ENCODE measurements at places on chromosomes 12 and 14.

DNA sequence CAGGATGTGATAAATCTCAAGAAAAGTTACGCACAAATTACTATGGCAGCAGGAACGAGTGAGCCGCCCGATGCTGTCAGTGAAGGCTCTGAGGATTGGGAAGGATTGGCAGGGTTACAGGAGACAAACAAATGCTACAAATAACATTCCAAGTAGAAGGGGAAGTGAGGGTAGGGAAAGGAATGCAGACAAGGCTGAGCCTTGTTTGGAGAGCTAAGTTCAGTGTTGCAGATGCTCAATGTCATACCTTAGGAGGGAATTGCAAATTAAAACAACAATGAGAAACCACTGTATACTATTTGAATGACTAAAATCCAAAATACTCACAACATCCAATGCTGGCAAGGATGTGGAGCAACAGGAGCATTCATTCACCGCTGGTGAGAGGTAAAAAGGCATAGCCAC lies 1.3 kb downstream of the CLEC9A start:
- DNase-seq: no peak

DNA sequence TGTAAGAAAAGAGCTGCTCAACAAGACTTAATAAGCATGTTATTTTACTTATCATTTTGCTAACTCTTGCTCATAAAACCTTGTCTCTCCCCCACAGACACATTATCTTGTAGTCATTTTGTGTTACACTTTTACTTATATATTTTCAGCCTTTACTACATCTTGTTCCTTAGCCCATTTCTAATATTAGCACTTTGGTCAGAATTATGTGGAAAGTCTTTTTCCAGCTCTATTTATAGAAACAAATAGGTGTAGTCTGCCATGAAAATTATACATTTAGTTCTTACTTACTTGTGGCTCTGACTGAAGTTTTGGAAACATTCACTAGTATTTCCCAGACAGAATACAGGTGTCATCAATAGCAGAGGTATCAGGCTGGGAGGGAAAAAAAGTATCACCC lies 76.1 kb downstream of the TMEM116 start:
- no peak for DNase-seq

GRCh38 chr14:70789361-70789760 lies 20.0 kb downstream of the MAP3K9 start:
- DNase-seq: no peak

DNA sequence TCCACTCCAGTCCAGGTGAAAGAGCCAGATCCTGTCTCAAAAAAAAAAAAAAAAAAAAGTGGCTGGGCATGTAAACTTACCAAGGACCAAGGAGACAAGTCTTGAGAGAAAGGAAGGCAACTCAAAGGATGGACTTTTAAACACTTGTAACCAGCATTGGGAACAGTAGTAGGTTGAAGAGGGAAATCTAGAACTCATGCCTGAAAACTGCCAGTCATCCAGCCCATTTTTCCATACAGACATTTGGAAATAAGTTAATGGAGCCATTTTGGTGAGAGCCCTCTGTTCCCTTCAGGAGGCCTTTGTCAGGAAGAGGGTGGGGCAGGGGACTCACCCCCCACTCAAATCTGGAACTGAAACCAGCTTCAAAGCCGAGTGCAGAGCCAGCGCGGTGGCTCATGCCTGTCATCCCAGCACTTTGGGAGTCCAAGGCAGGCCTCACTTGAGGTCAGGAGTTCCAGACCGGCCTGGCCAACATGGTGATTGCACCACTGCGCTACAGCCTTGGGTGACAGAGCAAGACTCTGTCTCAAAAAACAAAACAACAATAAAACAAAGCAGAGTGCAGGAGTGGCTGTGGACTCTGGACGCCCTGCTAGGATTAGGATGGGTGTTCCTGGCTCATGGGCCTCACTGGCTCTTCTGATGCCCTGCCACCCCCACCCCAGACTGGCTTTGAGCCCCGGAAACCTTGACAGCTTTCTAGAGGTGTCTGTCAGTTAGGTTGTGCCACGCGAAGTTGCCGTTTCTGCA lies 1.6 kb upstream of the MLXIP start:
- no peak for DNase-seq

- no peak for DNase-seq
Measured at GRCh38 chr14:32692441-32692840, 246.2 kb upstream of the NPAS3 start.

GRCh38 chr14:22699801-22700564 lies 55.8 kb upstream of the OR6J1 start:
- no peak for DNase-seq

- no peak for DNase-seq
Measured at GRCh38 chr14:61543946-61544345, 151.4 kb upstream of the HIF1A start.

GRCh38 chr12:69345742-69346141 lies 2.4 kb upstream of the LYZ start:
- DNase-seq: no peak

DNA sequence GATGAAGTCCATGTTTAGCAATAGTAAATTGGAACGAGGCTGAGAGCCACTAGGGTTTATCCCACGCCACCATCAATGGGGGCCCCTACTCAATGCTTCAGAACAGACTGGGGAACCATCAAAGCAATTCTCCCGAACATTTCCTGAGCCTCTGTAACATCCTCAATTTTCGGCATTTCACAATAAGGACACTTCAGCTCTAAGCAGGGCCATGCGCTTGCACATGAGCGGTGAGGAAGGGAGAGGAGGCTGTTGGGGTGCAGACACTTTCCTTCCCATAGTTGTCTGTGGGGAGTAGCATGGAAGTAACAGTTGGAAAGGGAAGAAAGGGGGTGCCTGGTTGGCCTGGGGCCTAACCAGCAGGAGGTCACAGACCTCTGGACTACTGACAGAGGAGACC lies 129.9 kb upstream of the PRMT8 start:
- no peak for DNase-seq

GRCh38 chr14:59869381-59870255 lies 958 bp downstream of the RTN1 start:
- DNase-seq: no peak

DNA sequence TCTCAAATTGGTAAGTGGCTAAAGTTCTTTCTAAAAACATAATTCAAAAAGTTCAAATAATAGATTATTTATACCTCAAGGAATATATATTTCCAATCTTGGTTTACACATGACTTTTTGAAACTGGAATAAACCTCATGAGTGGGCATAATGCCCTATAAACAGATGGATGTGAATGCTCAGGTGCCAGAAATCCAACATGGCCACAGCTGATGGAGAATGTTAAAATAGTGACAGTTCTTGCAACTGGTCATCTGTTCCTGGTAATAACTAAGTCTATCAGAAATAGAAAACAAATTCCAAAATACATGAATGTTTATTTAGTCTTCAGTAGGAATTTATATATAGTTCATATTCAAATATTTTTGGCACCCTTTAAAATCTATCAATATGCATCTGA lies 21.6 kb upstream of the CNOT2 start:
- DNase-seq: no peak

DNA sequence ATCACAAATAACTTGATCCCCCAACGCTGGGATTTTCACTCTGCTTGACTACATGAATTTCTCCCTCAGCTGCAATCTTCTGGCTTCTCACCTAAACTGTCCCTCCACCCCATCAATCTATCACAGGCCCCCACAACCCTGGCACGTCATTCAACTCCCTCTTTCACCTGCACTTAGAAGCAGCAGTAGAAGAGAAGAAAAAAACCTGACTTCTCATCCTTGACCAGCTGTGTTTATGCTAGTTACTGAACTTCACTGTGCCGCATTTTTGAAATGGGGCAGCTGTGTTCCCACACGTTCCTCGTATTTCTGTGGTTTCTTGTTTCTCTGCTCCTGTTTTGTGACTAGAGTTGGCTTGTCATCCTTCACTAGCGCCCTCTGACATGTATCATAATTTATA lies 35.0 kb downstream of the ITPR2 start:
- no peak for DNase-seq

GRCh38 chr12:18794000-18794399 lies 56.1 kb downstream of the CAPZA3 start:
- no peak for DNase-seq

DNA sequence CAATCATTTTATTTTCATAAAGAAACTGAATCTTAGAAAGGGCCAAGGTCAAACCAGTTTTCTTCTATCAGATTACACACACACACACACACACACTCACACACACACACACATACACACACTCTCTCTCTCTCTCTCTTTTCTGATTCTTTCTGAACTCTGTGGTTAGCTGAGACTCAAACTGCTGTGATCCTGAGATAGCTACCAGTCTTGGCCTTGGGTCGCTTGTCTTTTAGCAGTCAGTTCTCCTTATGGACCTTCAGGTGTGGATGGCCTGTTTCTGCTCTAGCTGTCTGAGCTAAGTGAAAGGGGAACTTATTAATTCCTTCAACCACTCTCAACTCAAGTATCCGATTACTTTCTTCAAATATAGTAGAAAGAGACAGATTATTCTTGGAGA lies 145.1 kb downstream of the GRIP1 start:
- no peak for DNase-seq

GRCh38 chr12:3137268-3137781 lies 60.1 kb downstream of the TSPAN9 start:
- DNase-seq: no peak

- DNase-seq: no peak
Measured at GRCh38 chr14:96194657-96195431, 9.8 kb upstream of the BDKRB2 start.

DNA sequence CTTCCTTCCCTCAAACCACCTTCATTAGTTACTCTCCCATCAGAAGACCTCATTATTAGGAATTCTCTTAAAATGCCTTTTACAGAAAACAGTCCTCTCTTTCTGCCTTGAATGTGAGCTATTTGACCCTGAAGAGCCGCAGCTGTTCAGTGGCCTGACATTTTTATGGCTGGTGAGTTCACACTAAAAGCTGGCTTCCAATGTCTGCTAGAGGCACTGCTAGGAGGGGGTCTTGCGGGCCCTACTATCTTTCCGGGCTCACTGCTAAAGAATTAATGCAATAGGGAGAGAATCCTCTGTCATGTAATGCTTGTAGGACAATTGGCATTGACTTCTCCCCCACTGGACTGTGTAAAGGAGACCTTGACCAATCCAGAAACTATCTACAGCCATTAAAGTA lies 87.7 kb downstream of the GPR135 start:
- no peak for DNase-seq

GRCh38 chr14:64758691-64759554 lies 54.7 kb downstream of the PLEKHG3 start:
- no peak for DNase-seq

DNA sequence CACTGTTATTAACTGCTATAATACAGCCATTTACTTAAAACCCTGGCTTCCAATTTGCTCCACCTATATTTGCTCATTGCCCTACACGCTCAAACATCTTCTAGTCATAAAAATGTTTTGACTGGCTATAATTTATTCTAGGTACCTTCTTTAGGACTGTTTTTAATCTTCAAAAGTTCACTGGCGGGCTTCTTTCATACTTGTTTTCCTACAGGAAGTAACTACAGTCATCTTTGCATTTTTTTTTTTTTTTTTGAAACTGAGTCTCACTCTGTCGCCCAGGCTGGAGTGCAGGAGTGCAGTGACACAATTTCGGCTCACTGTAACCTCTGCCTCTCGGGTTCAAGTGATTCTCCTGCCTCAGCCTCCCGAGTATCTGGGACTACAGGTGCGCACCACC lies 32.5 kb downstream of the MPHOSPH9 start:
- no peak for DNase-seq

DNA sequence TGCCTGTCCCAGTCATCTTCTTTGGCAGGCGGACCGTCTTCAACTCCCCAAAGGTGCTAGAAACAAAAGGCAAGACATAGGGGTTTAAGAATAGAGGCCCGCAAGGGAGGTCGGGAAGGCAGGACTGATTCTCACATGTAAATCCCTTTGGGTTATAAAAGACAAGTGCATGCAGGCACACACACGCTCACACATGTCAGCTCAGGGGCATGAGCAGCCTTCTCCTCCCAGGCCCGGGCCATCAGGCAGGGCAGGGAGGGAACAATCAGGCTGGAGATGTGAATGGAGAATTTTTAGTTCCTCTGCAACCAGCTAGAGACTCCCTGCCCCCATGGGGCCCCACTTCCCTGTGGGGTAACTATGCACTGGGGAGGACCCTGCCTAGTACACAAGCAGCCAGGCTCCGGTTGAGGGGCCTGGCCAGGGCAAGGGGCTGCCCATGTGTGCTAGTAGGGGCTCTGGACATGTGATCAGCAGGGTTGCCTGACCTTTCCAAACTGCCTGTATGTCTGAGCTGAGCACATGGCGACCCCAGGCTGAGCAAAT lies 107.2 kb downstream of the RBM19 start:
- no peak for DNase-seq

GRCh38 chr14:91244501-91244901 lies at the start of gene GPR68:
GPR68 (minus strand) TSS chr14:91244704; CDS start chr14:91235050, 9,654 bp downstream.
- DNase-seq: no peak

- no peak for DNase-seq
Measured at GRCh38 chr14:53748691-53749090, 207.9 kb downstream of the BMP4 start.

DNA sequence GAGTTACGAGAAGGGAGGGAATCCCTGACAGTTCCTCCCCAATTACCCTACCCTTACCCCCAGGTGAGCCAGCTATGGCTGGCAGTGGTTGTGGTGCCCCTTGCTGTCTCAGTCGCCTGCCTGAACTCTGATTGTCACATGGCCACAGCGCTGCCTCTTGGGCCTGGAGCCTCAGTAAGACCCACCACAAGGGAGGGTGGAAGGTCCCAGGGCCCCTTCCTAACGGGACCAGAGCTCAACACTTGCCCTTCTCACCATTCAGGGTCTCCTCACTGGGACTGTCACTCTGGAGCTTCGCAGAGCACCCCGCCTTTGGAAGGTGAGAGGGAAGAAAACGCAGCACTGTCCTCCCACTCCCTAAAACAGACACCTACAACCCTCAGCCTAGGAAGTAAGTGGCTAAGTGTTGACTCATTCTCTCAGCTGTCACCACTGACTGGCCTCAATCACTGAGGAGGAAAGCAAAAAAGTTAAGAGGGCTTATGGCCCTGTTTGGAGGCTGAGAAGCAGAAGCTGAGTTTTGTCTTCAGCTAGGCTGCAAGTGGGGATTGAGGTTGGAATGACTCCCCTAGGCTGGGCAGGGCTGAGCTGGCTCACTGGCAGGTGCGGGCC lies 1.0 kb downstream of the TMEM253 start:
- DNase-seq: no peak

DNA sequence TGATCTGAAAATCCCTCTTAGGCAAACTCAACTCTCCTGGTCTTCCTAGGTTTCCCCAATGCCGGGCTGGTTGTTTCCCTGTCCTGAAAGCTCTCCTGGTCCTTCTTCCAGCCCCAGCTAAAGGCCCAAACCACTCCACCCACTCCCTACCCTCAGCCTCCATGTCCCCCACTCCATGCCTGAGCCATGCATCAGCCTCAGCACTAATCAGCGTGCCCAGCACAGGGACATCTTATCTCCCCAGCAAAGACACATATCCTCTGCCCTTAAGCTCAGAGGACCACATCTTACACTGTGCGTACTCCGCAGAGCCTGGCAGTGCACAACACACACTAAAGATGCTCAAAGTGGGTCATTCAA lies 25.9 kb downstream of the ACTN1 start:
- DNase-seq: no peak

Data from 8988T (cell line).